ENCODE measurements at places on chromosomes 1 and 21.
A peak's percentile ranks its signal among the peaks of the same experiment; 100 is the strongest.

- no peak for DNase-seq
These were observed 12.7 kb downstream of the SLC37A1 start for GRCh38 chr21:42526379-42526727.

DNA sequence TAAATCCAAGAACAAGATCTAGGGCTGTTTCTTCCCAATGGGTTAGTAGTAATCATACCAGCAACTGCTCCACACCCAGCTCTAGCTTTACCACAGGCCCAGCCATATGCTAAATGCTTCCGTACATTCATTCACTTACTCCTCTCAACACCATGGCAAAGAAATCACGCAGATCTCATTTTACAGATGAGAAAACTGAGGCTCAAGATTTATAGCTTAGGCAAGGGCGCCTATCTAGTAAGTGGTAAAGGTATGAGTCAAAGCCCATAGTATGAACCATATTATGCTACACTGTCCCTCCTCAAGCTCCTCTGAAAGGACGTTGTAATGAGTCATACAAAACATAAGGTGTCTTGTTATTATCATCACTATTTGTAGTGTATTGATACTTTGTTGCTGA lies 82.2 kb downstream of the NIBAN1 start:
- DNase-seq: no peak

GRCh38 chr1:204335085-204335484 lies 24.6 kb downstream of the PLEKHA6 start:
- no peak for DNase-seq

- DNase-seq: no peak
These were observed 588 bp upstream of the WNT3A start for GRCh38 chr1:228006034-228006785.

- no peak for DNase-seq
These were observed 30.9 kb upstream of the CCDC17 start for GRCh38 chr1:45654540-45655280.

DNA sequence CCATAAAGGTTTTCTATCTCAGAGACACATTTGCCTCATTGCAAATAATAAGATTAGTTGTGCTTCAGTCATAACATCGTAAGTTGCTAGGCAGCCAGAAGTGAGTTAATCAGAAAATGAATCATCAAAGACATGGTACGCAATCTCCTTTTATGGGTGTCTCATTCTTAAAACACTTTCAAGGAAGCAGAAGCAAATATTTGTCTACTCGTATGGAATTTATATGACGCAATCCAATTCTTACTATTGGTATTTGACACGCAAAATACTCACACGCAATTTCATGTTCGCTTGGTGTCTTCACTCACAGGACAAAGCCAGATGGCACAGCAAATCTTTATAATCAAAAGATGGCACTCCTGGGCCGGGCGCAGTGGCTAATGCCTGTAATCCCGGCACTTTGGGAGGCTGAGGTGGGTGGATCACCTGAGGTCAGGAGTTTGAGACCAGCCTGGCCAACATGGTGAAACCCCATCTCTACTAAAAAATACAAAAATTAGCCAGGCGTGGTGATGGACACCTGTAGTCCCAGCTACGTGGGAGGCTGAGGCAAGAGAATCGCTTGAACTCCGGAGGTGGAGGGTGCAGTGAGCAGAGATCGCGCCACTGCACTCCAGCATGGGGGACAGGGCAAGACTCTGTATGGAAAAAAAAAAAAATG lies 56.4 kb downstream of the HLCS start:
- DNase-seq: no peak

DNA sequence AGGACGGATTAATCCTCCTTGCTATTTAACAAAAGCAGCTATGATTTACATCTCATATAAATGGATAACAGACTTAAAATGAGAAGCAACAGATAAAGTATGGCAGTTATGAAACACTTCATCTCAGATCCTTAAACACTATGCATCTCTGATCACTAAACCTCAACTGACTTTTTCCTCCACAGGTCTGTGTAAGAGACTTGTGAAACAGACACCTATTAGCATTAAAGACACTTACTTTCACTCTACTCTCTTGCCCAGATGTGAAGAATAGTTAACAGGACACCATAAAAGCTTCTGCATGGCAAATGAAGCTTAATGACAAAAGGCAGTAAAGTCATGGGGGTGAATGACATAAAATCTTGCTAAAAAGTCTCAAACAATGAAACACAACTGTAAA lies 6.2 kb downstream of the LIN9 start:
- no peak for DNase-seq

DNA sequence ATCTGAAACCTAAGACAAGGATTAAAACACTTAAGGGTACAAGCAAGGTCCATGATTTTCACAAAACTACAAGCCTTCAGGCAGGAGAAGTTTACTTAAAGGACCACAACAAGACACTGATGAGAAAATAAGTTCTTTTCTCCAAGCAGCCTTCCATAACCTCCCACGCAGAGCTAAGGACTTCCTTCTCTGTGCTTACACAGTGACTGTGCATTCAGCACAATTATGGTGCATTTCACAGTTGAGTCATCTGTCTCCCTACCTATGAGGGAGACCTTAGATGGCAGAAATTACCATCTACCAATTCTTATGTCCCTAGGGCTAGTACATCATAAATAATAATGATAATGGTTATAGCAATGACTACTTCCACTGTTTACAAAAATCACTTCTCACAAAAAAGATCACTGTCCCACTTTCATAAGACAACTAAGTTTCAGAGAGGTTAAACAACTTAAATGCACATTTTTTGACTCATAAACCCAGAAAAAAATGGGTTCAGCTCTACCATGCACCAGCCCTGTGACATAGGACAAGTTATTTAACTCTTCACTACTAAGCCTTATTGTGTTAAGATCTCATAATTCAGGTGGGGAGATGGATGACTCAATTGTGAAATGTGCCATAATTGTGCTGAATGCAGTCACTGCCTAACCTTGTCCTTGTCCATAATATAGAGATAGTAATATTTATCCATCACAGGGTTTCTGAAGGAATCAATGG lies 45.3 kb downstream of the TARBP1 start:
- DNase-seq: no peak

DNA sequence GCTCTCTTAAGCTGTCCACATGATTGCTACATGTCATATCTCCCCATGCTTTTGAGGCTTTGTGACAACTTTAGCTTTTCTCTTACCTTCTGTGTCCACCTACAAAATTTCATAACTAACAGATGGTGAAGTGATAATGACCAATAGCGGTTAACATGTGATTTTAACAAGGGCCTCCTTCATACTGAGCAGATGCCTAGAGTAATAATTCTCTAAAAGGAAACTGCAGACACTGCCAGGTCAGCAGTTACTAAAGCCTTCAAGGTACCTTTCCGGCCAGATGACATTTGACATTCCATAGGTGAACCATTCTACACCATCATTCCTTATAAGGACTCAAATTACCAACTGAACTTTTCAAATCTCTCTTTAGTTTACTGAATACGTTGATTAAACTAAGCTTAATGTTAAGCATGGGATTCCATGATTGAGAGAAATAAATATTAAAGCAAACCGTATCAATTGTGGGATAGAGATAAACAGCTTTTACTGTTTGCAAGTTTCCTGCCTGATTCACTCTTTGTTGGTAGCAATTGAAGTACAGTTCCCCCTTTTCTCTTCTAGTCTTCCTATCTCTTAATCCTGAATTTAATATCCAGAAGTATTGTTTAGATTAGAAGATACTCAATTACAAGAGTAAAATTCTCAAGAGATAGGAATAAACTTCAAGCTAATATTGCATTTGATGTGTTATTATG lies 205.1 kb downstream of the PLA2G4A start:
- DNase-seq: no peak

DNA sequence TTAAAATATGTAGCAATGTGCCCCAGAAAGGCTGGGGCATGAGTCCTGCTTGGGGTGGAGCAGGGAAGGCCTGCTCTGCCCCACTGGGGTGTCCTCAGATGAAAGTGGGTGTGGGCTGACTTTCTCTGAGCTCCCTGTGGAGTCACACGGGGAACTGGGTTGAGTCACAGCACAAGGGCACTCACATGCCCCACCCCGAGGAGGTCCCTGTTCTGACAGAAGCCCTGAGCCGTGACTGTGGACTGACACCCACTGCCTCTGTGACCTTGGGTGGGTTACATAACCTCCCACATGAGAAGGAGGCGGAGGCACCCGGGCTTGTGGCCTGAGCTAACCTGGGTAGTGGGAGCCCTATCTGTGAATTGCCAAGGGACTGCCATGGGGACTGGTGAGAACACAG lies 52.5 kb upstream of the TINAGL1 start:
- no peak for DNase-seq

GRCh38 chr21:29075706-29076466 lies 2.4 kb upstream of the CCT8 start:
- no peak for DNase-seq

GRCh38 chr1:102751111-102751510 lies 357.2 kb downstream of the COL11A1 start:
- DNase-seq: no peak

GRCh38 chr1:29259802-29260441 lies 23.6 kb downstream of the PTPRU start:
- DNase-seq: no peak

DNA sequence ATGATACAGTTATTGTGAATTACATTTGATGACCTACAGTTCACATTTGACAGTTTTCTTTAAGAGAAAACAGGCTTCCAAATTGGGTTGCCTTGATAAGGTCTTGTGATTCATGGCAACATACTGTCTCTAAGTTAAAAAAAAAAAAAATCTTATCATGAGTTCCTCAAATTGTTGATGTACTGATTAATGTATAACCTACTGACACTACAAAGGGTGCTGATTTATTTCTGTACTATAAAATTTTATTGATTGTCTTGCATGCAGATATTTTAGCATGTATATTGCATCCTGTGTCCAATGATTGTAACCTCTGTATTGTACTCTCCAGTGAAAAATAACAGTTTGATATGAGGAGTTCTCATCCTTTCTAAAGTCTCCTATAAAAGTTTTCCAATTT lies 197.3 kb upstream of the IVNS1ABP start:
- no peak for DNase-seq

DNA sequence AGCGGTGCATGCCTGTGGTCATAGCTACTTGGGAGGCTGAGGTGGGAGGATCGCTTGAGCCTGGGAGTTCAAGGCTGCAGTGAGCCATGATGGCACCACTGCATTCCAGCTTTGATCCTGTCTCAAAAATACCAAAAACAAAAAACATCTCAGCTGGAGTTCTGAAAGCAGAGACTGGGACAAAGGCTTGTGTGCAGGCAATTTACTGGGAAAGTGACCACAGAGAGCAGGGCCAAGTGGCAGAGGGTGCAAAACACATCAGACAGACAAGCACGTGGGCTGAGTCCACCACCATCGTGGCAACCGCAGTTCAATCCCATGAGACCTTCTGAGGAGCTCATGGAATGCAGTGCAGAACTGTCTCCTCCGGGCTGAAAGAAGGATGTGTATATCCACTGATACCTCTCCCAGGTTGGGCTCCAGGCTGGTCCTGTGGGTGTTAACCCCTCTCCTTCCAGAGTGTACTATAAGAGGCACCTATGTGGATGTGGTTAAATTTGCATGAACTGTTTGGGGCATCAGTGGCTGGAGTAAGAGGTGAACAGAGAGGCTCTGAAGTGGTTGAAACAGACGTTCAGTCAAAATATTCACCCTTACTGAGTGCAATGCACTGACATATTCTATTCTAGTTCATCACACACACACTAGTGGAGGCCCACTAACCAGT lies 10.8 kb downstream of the PIGP start:
- DNase-seq: no peak

GRCh38 chr1:87149241-87150041 lies 179.2 kb upstream of the LMO4 start:
- peak; percentile 89 for DNase-seq

DNA sequence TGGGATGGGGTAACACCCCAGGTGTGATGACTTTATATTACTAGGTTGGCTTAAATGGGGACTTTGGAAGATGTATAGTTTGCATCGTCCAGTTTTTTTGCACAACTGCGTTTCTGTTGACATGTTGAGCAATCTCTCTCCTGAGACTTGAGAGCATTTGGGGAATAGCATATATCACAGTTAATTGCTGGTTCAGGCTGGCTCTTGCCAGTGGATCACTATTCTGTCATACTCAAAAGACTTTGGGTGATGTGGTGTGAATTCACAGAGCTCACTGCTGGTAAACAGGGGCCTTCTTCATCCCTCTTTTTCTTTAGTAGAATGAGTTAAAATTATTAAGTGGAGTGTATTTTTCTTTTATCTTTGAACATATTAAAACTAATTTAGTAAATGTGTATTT lies 44.3 kb downstream of the LHX9 start:
- no peak for DNase-seq

DNA sequence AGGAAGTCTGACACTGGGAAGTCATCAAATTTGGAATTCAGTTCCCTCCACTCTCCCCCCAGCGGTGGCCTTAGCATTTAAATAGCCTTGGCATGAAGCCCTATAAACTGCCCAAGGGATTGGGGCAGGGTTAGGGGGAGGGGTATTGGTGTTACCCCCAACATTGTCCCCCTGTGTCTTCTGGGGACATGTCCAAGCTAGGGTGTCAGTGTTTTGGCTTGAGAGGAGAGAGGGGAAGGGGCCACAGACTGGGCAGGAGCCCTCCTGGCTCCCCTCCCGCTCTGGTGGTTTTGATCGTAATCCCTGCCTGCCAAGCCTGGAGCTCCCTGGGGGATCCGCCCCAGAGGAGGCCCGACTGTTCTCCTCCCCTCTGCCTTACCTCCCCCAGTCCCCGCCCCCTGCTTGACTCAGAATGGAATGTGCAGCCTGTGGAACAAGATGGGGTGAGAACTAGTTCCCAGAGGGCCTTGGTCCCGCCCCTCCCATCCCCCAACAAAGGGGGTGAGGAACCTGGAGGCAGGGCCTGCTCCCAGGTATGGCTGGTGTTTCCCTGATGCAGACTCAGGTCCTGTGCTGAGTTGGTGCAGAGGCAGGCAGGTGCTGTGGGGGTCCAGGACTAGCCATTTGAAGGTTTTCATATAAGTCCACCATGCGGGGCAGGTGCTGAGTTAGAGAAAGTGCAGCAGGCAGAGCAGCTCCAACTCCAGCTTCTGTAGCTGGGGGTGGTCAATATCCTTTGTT lies 7.4 kb downstream of the SOX13 start:
- DNase-seq: no peak

GRCh38 chr1:218811497-218811896 lies 362.2 kb upstream of the LYPLAL1 start:
- DNase-seq: no peak

DNA sequence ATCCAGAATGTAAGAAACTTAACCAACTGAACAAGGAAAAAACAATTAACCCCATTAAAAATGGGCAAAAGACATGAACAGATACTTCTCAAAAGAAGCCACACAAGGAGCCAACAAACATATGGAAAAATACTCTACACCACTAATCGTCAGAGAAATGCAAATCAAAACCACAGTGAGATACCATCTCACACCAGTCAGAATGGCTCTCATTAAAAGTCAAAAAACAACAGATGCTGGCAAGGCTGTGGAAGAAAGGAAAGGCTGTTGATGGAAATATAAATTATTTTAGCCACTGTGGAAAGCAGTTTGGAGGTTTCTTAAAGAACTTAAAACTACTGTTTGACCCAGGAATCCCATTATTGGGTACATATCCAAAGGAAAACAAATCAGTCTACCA lies 51.2 kb downstream of the RGS4 start:
- DNase-seq: no peak

- DNase-seq: no peak
These were observed 6.1 kb downstream of the SRM start for GRCh38 chr1:11053758-11054137.

- peak; percentile 43 for DNase-seq
These were observed 5.4 kb downstream of the VPS45 start for GRCh38 chr1:150072959-150073358.

GRCh38 chr21:40463176-40463575 lies 383.8 kb downstream of the DSCAM start:
- DNase-seq: no peak

Measured in pons (tissue), 1 donor.